Stomach (tissue), 19 donors: ENCODE measurements at places on chromosomes 12 and 14. TPM values are rescaled to one million over a fixed set of nuclear protein-coding genes. Genes with fewer than 3 reads are reported as not detected.

The KRT77 gene
- not detected for total RNA-seq

DNA sequence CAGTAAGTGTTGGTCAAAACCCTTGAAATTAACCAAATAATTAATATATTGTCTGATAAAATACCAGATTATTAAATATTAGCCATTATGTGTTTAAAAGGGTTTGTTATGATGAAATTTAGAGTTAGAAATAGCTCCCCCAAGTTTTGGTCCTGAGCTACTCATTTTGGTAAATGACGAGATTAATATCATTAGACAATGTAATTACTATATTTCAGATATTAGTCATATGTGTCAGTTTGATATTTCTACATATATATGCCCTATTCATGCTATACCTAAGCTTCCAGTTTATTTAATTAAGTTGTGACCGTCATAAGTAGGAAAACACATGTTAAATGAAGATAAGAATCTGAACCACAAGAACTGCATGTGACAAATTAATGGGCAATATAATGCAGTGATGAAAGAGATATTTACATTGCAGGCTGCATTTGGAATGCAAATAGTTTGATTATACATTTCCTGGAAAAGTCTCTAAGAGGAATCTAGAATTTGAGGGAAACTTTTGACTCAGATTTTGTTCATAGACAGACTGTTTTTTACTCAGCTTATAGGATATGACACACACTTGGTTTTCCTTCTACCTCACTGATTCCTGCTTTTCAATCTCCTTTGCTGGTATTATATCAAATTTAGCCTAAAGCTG is 70.5 kb downstream of the TBC1D30 start:
- no peak for DNase-seq

GRCh38 chr12:75750716-75751306 is 239.4 kb upstream of the KRR1 start:
- peak; percentile 70 for DNase-seq

- no peak for DNase-seq
Measured at GRCh38 chr12:79424109-79424721, 266.5 kb downstream of the PAWR start.

- peak; percentile 21 for DNase-seq
Measured at GRCh38 chr14:49769581-49770211, 1.7 kb downstream of the KLHDC2 start.
